ENCODE measurements at places on chromosomes 16 and 17. TPM values are rescaled to one million over a fixed set of nuclear protein-coding genes. Genes with fewer than 3 reads are reported as not detected.

Gene ZMYND15
- 0.51 TPM for total RNA-seq

- no peak for ATAC-seq
Measured at GRCh38 chr17:22669721-22670120, 977.4 kb downstream of the KCNJ18 start.

Gene KRT20
- 0.43 TPM for total RNA-seq

Gene SMYD4
- 7.9 TPM for total RNA-seq

All from motor neuron (in vitro differentiated cells).